ENCODE measurements at places on chromosomes 3 and 15. TPM values are rescaled to one million over a fixed set of nuclear protein-coding genes. Genes with fewer than 3 reads are reported as not detected.

The WNT5A gene
- 12.9 TPM for polyA plus RNA-seq

The ERICH6 gene
- polyA plus RNA-seq = 0.04 TPM

The UPK1B gene
- polyA plus RNA-seq = 0.05 TPM

GRCh38 chr3:69400683-69401082 lies 14.8 kb upstream of the FRMD4B start:
- DNase-seq = no peak

GRCh38 chr3:14305324-14305723 lies 97.1 kb upstream of the SLC6A6 start:
- DNase-seq = no peak

Data from ovary (tissue), 10 donors.